Neural crest cell (in vitro differentiated cells): ENCODE measurements at places on chromosomes 12 and 14. TPM values are rescaled to one million over a fixed set of nuclear protein-coding genes. Genes with fewer than 3 reads are reported as not detected.
A peak's percentile ranks its signal among the peaks of the same experiment; 100 is the strongest.

- H3K4me3 ChIP-seq: no peak overlapping the region
- DNase-seq: no peak
- H3K4me1 ChIP-seq: peaks cover 26% of the 10 kb centered on the region
- H3K27ac ChIP-seq: peak overlapping the region; percentile 61
- H3K36me3 ChIP-seq: peaks cover 3% of the 10 kb centered on the region
These were observed 176.3 kb downstream of the C12orf75 start for GRCh38 chr12:105506678-105507310.

- no peaks in the 10 kb centered on the region for H3K27me3 ChIP-seq
- H3K36me3 ChIP-seq: no peaks in the 10 kb centered on the region
- H3K4me1 ChIP-seq: peaks cover 52% of the 10 kb centered on the region
- H3K4me3 ChIP-seq: no peak overlapping the region
These were observed 268.7 kb upstream of the TBX3 start for GRCh38 chr12:114952573-114953271.

KRAS gene
- total RNA-seq: 30.5 and 31.2 TPM in 2 replicates

SNAPC1 gene
- 5.9 and 6.2 TPM in 2 replicates for total RNA-seq

- H3K36me3 ChIP-seq: no peaks in the 10 kb centered on the region
- H3K27ac ChIP-seq: peak overlapping the region; percentile 51
- peak overlapping the region; percentile 32 for H3K4me3 ChIP-seq
These were observed 200.3 kb upstream of the PLEKHG7 start for GRCh38 chr12:92502417-92503028.

GRCh38 chr14:105187116-105187515 is 6.0 kb upstream of the NUDT14 start:
- no peaks in the 10 kb centered on the region for H3K4me1 ChIP-seq
- H3K4me3 ChIP-seq: no peak overlapping the region
- no peak overlapping the region for H3K27ac ChIP-seq
- H3K36me3 ChIP-seq: no peaks in the 10 kb centered on the region
- H3K27me3 ChIP-seq: peaks cover 17% of the 10 kb centered on the region

GRCh38 chr12:115037830-115038229 is 353.9 kb upstream of the TBX3 start:
- H3K27me3 ChIP-seq: no peaks in the 10 kb centered on the region
- H3K4me1 ChIP-seq: peaks cover 25% of the 10 kb centered on the region
- no peaks in the 10 kb centered on the region for H3K36me3 ChIP-seq
- no peak overlapping the region for H3K4me3 ChIP-seq
- H3K27ac ChIP-seq: no peak overlapping the region

DNA sequence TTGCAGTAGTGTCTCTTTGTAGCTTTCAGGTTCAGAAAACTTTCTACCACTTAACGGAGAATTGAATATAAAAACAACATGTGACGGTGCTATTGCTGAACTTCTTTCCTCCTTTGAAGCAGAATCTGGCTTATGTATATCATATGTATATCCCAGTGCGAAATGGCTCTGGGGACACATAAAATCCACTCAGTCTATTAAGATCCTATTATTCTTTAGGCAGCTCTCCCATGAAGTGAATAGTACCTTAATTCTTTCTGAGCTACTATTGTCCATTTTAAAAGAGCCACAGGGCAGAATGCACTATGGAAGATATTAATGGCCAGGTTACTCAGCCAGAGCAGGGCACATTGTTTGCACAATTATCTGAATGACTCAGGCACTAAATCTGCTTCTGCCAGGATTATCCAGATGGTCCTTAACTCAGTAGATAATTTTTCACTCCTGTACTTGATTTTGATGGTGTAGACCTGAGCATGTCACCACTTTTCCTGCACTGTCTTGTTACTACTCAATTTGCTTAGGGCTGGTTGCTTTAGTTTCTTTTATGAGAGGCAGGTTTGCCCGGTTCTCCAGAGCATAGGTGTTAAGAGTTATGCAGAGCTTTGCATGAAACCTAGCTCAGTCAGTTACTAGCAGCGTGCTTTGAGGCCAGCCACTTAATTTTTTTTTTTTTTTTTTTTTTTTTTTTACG is 5.5 kb downstream of the CNTN1 start:
- no peak for DNase-seq
- H3K4me3 ChIP-seq: no peak overlapping the region
- H3K27me3 ChIP-seq: peaks cover 44% of the 10 kb centered on the region
- H3K27ac ChIP-seq: no peak overlapping the region
- no peaks in the 10 kb centered on the region for H3K36me3 ChIP-seq

DNA sequence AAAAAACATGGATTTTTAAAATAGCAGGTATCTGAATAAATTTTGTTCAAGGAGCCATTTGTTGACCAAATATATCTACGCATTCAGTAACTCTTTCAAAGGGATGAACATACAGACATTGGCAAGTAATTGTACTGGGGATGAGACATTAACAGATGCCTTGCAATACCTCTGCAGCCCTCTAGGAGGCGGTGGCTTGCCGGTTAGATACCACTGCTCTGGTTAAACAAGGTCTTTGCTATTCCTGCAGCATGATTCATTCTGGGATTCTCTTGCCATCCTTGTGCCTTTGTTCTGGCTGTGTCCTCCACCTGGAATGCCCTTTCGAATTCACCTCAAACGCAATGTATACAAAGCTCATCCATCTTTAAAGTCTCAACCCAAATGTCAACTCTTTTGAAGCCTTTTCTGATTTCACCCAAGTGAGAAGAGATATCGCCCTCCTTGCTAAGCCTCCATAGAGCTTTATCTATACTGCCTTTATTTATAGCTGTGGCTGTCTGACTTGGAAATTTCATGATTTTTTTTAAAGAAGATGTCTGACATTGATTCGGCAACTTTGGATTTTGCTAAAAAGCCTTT is 131.0 kb upstream of the SRRM4 start:
- H3K27ac ChIP-seq: no peak overlapping the region
- peaks cover 11% of the 10 kb centered on the region for H3K4me1 ChIP-seq
- H3K36me3 ChIP-seq: no peaks in the 10 kb centered on the region
- H3K4me3 ChIP-seq: no peak overlapping the region

GRCh38 chr12:57048423-57049118 is 1.4 kb downstream of the MYO1A start:
- peaks cover 48% of the 10 kb centered on the region for H3K27me3 ChIP-seq
- no peaks in the 10 kb centered on the region for H3K4me1 ChIP-seq
- no peak overlapping the region for H3K4me3 ChIP-seq
- DNase-seq: no peak

- H3K36me3 ChIP-seq: no peaks in the 10 kb centered on the region
- H3K27me3 ChIP-seq: no peaks in the 10 kb centered on the region
- DNase-seq: no peak
- no peak overlapping the region for H3K27ac ChIP-seq
- H3K4me3 ChIP-seq: no peak overlapping the region
These were observed 14.5 kb upstream of the TFCP2 start for GRCh38 chr12:51187370-51187987.

DNA sequence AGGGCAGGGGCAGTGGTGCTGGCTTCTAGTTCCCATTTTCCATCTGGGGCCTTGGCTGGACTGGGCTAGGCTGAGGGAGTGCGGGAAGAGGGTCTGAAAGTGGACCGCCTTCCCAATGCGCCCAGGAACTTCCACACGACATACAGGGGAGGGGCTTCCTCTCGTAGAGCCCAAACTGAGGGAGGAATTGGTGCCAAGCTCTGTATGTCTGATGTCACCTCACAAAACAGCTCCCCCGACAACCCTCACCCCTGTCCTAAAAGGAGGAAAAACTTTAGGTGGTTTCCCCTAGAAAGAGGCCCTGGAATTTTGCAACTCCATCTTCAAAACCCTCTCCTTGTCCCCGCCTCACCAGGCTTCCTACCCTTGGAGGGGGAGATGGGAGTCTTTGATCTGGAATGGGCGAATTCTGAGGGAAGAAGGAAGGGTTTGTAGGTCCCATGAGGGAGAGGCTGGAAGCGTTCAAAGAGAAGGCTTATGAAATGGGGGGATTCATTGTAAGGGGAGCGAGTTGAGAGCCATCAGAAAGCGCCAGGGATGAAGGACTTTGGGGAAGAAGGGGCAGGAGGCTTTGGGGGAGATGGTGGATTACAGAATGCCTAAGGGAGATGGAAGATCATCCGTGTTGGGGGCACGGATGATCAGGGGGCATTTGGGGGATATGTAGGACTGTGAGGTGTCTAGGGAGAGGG is 844 bp downstream of the GLTP start:
- H3K4me3 ChIP-seq: peak overlapping the region; percentile 95
- H3K27me3 ChIP-seq: peaks cover 33% of the 10 kb centered on the region
- H3K27ac ChIP-seq: peak overlapping the region; percentile 85
- H3K36me3 ChIP-seq: no peaks in the 10 kb centered on the region
- H3K4me1 ChIP-seq: peaks cover 50% of the 10 kb centered on the region

B4GALNT3 gene
- total RNA-seq: 2.6 and 3.1 TPM in 2 replicates

DNA sequence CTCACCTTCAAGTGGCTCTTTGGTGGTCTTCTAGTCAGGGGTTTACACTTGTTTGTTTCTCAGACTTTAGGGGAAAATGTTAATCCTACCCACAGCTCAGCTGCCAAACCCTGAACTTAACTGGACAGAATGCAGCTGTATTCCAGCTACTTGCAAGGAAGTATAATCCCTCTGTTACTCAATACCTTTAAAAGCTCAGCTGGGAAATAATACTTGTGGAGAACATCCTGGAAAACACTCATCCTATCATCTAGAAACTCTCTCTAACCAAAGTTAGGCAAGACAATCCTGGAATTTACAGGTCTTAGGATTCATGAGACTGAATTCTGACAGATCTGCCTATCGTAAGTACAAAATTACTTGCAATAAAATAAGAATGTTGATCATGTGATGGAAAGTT is 404.1 kb downstream of the ADAMTS20 start:
- no peaks in the 10 kb centered on the region for H3K27me3 ChIP-seq
- H3K4me1 ChIP-seq: no peaks in the 10 kb centered on the region
- DNase-seq: no peak
- H3K36me3 ChIP-seq: no peaks in the 10 kb centered on the region

DNA sequence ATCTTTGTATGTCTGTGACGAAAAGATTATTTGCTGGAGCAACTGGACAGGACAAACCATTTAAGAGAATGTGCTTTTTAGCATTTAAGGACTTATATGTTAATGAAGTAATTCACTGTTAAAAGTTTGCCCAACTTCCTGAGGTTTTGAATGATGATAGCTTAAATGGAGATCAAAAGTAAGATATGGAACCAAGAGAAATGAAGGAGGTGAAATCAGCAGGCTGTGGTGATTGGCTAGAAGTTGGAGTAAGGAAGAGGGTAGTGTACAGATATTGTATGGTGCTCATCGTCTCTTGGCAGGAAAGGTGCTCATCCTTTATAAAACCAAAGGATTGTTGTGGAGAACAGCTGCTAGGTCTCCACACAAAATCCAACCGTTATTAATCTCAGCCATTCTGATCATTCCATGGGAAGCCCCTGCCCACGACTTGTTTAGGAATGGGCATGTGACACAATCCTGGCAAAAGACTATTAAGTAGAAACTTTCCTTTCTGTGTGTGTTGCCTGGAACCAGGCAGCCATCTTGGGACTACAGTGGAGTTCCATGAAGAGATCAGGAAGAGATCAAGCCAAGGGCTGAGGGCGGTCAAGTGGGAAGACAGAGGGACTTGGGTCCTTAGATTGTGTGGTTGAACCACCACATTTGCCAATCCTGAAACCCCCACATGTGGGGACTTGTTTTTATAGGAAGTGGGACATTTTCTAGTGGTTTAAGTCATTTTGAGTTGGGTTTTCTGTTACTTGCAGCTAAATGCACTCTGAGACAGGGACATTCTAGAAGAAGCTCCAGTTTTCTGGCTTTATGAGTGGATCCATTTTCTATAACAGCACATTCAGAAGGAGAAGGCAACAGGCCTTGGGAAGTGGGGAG is 56.8 kb upstream of the CHST11 start:
- no peak for DNase-seq
- no peak overlapping the region for H3K27ac ChIP-seq
- H3K27me3 ChIP-seq: no peaks in the 10 kb centered on the region
- no peak overlapping the region for H3K4me3 ChIP-seq
- H3K36me3 ChIP-seq: peaks cover 5% of the 10 kb centered on the region
- no peaks in the 10 kb centered on the region for H3K4me1 ChIP-seq

DNA sequence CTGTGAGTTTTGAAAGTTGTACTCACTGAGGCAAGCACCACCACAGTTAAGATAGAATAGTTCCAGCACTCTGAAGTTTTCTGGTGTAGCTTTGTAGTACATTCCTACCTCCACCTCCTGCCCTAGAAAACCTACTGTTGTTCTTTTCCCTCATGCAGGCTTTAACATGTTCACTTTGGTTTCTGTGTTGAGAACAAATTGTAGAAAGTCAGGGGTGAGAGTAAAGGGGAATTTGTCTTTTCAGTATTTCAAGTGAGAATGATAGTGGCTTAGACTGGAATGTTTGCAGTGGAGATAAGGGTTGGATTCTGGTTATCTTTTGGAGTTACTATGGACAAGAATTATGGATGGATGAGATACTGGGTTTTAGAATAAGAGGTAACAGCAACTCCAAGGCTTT is 67.2 kb downstream of the AEBP2 start:
- H3K4me3 ChIP-seq: no peak overlapping the region
- no peaks in the 10 kb centered on the region for H3K27me3 ChIP-seq
- peak overlapping the region; percentile 32 for H3K27ac ChIP-seq
- H3K36me3 ChIP-seq: peaks cover 19% of the 10 kb centered on the region
- no peaks in the 10 kb centered on the region for H3K4me1 ChIP-seq

DNA sequence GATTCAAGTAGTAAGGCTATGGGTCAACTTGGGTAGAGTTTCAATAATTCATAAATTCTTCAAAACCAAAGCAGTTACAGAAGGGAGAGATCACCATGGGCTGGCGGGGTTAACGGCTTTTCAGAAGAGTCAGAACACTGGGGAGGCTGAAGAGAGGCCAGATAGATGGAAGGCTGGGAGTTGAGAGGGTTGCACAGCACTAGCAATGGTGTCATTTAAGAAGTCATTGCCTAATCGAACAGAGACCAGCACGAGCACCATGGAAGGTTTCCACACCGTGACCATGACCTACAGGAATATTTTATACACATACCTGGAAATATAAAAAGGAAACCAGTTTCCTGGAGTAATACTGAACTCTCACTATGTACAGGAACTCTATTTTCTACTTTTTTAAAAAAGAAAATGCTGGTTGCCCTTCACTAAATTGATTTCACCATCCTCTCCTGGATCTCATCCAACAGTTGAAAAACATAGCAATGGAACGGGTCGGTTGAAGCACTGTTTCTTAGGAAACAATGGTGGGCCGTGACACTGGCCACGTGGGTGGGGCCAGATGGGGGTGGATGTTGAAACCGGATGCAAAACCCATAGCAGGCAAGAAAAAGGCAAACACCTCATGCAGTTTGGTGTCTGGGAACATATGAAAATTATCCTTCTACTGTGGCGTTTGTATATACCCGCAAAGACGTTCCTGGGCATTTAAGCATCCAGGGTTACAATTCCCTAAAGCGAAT is 38.0 kb upstream of the RIN3 start:
- no peak overlapping the region for H3K4me3 ChIP-seq
- no peaks in the 10 kb centered on the region for H3K4me1 ChIP-seq
- H3K27me3 ChIP-seq: peaks cover 14% of the 10 kb centered on the region
- no peak for DNase-seq
- H3K27ac ChIP-seq: no peak overlapping the region

DNA sequence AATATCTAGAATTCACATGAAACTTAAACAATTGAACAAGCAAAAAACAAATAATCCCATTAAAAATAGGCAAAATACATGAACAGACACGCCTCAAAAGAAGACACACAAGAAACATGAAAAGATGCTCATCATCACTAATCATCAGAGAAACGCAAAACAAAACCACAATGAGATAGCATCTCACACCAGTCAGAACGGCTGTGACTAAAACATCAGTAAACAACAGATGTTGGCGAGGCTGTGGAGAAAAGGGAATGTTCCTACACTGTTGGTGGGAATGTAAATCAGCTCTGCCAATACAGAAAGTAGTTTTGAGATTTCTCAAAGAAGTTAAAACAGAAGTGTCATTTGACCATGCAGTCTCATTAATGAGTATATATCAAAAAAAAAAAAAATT is 121.3 kb downstream of the PTPRO start:
- DNase-seq: no peak
- H3K4me3 ChIP-seq: no peak overlapping the region
- H3K27ac ChIP-seq: no peak overlapping the region
- H3K27me3 ChIP-seq: peaks cover 5% of the 10 kb centered on the region
- no peaks in the 10 kb centered on the region for H3K36me3 ChIP-seq

CCDC175 gene
- total RNA-seq: 0.19 and 0.25 TPM in 2 replicates
